ENCODE measurements at places on chromosomes 4 and X.

GRCh38 chrX:53312946-53313727 lies 31.8 kb upstream of the IQSEC2 start:
- peak; percentile 17 for DNase-seq

DNA sequence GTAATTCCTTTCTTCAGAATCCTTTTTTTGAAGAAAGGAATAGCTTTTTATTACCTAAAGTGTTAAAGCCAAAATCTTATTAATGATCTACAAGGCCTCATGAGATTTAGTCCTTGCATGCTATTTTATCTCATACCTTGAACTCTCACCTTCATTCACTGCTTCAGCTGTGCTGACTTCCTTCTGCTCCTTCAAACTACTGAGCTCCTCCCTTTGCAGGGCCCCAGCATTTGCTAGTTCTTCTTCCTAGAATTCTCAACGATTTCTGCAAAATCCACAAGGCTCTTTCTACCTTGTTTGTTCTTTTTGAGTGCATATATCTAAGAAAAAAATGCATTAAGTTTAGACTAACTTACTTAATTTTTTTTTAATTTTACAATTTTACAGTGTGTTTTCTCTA lies 619.5 kb downstream of the EPHA5 start:
- DNase-seq, result no peak

DNA sequence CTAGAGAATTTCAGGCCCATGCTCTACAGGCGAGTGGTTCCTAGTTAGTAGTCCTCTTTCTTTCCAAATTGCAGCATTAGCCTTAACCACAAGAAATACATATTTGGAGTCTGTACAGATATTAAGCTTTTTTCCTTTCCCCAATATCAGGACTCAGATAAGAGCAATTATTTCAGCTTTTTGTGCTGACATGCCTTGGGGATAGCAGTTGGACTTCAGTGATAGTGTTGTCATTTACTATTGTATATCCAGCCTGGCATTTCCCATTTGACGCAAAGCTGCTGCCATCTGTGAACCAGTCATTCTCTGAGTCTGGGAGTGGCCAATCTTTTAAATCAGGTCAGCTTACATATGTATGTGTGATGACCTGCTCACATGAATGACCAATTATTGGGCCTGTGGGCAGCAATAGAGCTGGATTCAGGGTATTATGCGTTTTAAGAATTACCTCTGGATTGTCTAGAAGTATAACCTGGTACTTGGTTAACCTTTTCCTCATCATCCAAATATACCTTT lies 6.8 kb upstream of the CEP135 start:
- DNase-seq, result no peak

- no peak for DNase-seq
Observed at GRCh38 chr4:169014586-169014985, 4.5 kb upstream of the CBR4 start.

DNA sequence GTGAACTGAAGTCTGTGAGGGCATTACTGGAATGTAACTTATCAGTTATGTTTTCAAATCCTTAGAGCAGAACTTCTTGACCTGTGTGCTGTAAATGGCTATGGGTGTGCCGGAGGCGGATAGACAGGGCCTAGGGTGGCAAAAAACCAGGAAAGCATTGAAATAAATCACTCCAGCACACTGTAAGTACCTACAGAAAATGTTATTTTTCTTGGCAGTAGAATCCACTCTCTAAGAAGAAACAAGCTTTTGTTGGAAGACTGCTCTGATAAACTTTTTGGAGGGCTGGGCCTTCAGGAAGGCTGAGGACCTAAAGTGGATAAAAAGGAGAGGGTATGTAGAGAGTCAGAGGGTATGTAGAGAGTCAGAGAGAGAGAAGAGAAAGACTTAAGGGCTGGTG lies 14.9 kb downstream of the CPE start:
- DNase-seq, result no peak

GRCh38 chrX:118975831-118976598 lies 1.6 kb downstream of the LONRF3 start:
- DNase-seq, result peak; percentile 7

DNA sequence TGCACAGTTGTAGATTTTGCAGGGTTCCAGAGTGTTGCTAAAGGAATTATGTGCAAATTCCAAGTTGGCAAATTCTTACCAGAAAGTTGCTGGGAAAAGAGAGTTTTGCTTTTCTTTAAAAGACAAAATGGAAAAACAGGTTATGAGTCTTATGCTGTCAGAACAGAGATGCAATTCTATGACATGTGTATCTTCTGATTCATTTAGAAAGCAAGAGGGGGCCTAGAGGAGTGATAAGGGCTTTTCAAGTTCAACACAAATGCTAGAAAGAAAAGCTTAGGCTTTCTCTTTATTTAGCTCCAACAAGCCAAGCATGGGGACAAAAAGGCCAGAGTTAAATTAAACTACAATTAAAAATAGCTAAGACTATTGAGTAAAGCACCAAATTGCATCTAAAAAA lies 72.4 kb upstream of the GATB start:
- DNase-seq, result no peak

GRCh38 chr4:110675426-110675825 lies 52.5 kb upstream of the PITX2 start:
- DNase-seq, result no peak

DNA sequence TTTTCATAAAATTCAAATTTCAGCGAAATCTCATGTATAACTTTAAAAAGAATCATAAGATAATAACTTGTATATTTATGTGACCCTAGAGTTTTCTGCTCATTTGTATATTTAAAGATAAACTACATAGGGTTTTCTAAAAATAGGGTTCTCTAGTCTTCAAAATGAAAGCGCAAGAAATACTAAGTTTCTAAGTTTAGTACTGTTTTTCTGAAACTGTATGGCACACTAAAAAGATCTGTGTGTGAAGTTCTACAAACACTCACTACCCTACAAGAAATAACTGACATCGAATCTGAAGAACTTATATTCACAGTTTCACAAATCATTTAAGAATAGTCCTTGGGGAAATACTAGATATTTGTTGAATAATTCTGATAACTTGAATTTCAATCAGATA lies 38.7 kb upstream of the NDST4 start:
- no peak for DNase-seq

GRCh38 chr4:163042306-163042705 lies 124.4 kb downstream of the NAF1 start:
- no peak for DNase-seq
